ENCODE measurements at places on chromosomes 1 and 21. TPM values are rescaled to one million over a fixed set of nuclear protein-coding genes. Genes with fewer than 3 reads are reported as not detected.

- DNase-seq, result no peak
Observed at GRCh38 chr1:8483586-8483985, 165.7 kb downstream of the SLC45A1 start.

GRCh38 chr1:50237056-50237455 is 128.3 kb downstream of the ELAVL4 start:
- no peak for DNase-seq

DNA sequence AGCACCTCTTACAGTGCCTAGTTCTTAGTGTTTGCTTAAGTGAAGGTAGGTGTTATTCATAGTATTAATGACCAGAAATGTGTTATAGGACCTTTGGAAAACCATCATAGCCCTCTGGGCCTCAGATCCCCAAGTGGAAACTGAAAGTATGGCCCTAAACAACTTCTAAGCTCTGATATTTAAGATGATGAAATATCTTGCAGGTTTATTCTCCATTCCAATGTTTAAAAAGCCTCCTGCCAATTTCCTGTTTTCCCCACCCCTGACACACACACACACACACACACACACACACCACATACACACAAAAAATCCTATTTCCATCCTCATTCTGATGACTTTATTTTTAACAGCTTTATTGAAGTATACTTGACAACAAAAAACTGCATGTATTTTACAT is 108.2 kb downstream of the DIRAS3 start:
- no peak for DNase-seq

Gene PFDN2
- 82.0 TPM for total RNA-seq

DNA sequence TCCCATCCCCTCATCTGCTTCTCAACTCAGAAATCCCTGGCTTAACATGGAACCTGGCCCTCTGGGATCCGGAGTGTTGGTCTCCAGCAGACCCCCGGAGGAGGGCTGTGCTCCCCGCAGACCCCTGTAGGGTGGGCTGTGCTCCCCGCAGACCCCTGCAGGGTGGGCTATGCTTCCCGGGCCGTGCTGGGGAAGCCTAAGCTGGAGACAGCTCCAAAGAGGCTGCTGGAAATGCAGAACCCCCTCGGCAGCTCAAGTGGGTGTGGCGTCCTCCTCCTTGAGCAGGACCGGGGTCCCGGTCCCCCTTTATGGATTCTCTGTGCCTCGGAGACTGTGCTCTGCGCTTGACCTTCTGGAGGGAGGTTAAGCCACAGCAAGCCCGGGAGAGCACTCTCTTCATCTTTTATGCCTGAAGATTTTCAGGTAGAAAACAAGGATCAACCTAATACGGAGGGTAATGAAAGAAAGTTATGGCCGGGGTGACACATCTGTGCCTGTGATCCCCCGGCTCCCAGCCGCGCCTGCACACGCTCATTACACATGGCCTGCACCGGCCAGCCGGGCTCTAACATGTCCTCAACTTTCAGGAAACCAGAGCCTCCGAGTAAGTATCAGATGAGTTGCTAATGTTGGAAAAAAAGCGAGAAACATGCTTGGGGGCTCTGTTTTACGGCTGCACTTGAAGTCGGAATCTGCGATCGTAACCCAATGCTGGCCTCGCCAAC is 87.7 kb upstream of the ACTRT2 start:
- no peak for DNase-seq

- peak; percentile 85 for DNase-seq
Observed at GRCh38 chr1:153572569-153573015, 6.9 kb upstream of the S100A2 start.

Gene GCSAML
- 0.12 TPM for total RNA-seq

All from RPMI7951 (cell line).